Activated T-cell treated with anti-CD3 and anti-CD28 coated beads for 48 hours (primary cell): ENCODE measurements at places on chromosomes 2 and 18.

- DNase-seq = no peak
These were observed 325.8 kb upstream of the POU3F3 start for GRCh38 chr2:104528101-104528500.

DNA sequence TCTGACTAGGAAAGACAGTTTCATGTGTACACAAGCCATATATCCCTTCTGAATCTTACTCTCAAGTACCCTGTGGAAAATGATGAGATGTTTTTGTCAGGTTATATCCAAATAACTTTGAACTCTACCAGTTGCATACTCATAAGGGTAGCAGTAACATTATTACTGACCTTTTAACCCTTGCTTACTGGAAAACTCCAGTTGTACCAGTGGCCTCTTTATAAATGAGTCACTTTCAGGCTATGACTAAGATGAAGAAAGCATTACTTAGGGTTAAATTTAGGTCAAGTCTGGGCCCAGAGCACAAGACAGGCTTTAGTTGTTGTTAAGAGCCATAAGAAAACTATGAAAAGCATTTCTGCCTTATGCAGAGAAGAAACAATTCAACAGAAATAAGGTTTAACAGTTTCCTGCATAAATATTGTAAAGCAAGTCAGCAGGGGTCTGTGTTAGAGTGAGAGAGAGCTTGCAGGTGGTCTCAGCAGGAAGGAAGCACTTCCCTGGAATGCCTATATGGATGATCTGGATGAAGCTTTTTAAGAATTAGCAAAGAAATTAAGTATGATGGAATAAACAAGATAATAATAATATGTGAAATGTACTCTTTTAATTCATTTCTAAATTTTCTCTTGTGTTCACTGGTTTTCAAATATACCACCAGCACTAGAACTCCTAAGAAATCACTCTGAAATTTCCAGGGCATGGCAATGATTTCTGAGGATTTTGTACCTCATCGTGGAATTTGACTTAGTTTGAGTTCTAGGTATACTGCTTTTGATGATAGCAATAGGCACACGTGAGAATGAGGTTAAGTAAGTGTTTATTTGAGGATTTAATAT, 126.6 kb downstream of the UBE2E3 start:
- no peak for DNase-seq

- DNase-seq = no peak
These were observed 184.3 kb downstream of the UBE2E3 start for GRCh38 chr2:181164699-181165098.

- no peak for DNase-seq
These were observed 26.0 kb upstream of the SP3 start for GRCh38 chr2:173990970-173991819.

GRCh38 chr2:36530178-36530982, 67.6 kb downstream of the FEZ2 start:
- DNase-seq = no peak

DNA sequence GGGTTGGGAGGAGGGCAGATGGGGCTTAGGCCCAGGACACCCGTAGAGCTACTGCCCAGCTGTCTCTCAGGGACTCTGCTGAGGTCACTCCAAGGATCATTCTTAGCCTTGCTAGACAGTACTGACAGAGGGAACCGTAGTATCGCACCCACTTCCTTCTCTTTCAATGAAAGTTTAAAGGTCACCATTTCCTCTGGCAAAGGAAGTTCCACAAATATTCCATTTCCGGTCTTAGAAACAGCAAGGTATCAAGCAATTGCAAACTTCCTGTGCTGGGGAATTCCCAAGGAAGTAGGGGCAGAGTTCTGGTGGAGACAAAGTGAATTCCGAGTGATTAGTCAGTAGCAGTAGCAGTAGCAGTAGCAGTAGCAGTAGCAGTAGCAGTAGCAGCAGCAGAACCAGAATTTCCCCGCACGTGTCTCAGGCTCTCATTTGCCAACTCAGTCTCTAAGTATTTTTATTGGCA, 24.7 kb downstream of the IL1B start:
- no peak for DNase-seq
